NB4 (cell line): ENCODE measurements at places on chromosomes 13 and 19.

DNA sequence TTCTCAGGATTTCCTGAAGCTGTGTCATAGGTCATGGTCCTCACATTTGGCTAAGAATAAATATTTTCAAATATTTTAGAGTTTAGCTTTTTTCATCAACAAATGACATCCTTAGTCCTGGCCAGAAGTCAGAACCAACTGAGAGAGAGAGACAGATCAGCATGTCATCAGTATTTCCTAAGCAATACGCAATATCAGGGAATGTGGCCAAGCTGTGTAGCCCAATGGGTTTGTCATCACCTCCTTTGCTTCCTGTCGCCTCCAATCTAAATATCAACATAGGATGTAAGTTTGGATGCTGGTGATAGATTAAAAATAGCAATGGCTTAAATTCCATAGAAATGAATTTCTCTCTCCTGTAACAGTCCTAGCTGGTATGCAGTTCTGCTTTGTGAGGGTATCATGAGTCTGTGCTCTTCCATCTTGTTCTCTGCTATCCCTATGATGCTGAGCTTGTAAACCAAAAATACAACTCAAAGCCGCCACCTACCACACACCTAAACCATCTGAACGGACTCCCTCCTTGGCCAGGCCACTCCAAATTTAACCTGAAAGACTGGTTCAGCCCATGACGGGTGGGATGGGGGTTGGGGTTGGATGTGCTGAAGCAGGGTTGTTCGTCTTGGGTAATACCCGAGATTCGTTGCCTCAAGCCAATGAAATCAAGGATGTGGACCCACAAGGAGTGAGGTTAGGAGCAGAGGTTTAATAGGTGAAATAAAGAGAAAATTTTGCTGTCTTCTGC lies 10.0 kb upstream of the IGSF23 start:
- no peak for DNase-seq

DNA sequence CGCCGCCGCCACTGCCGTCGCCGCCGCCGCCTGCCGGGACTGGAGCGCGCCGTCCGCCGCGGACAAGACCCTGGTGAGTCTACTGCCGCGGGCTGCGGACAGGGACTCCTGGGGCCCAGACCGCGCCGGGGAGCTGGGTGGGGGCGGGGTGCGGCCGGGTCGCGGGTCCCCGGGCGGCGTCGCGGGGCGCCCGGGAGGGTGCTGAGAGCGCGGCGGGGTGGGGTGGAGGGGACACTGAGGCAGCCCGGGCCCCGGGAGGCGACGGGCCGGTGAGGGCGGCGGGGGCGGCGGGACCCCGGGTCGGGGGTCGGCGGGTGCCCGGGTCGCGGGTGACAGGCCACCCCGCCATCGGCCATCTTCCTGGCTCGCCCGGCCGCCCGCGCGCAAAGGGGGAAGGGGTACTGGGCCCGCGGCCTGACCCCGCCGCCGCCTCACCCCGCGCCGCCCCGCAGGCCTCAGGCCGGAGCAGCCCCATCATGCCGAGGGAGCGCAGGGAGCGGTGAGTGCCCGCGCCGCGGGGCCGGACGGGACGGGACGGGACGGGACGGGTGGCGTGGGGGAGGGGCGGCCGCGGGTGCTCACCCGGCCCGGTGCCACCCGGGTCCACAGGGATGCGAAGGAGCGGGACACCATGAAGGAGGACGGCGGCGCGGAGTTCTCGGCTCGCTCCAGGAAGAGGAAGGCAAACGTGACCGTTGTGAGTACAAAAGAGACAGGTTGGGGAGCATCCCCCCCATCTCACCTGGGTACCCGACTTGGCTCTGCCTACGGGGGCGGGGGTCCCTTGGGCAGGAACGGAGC lies 489 bp downstream of the CCNE1 start:
- DNase-seq: peak; percentile 4

DNA sequence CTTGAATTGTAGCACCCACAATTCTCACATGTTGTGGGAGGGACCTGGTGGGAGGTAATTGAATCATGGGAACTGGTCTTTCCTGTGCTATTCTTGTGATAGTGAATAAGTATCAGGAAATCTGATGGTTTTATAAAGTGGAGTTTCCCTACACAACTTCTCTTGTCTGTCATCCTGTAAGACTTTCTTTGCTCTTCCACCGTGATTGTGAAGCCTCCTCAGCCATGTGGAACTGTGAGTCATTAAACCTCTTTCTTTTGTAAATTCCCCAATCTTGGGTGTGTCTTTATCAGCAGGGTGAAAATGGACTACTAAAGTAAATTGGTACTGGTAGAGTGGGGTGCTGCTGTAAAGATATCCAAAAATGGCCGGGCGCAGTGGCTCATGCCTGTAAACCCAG lies 215.6 kb downstream of the LIG4 start:
- no peak for DNase-seq

GRCh38 chr19:40270362-40271089 lies 14.6 kb downstream of the AKT2 start:
- DNase-seq: no peak

DNA sequence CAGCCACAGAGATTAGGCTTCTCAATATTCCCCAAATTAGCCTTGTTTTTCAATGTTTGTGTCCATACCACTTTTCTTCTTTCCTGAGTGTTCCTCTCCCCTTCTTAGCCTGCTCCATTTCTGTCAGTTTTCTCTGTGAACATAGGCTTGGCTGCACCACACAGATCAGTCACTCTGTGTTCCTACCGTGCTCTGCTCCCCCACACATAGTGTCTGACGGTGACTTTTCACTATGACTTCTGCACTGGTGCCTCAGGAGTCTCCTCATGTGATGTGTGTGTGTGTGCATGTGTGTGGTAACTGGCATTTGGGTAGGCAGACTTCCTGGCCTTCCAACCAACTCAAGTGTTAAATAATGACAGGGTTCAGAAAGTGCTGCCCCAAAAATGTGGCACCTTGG lies 47.9 kb upstream of the MYCBP2 start:
- DNase-seq: peak; percentile 31

GRCh38 chr19:16121967-16122366 lies 10.3 kb downstream of the RAB8A start:
- DNase-seq: no peak

DNA sequence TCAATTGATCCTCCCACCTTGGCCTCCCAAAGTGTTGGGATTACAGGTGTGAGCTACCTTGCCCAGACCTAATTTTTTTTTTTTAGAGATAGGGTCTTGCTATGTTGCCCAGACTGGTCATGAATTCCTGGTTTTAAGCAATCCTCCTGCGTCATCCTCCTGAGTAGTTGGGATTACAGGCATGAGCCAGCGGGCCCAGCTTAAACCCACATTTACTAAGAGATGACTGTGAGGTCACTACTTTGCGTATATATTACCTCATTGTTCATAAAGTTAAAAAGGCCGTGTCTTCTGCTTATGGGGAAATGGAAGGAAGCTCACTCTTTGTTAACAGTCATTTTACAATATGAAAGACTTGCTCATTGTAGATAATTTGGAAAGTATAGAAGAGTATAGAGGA lies 39.6 kb upstream of the C1QTNF9 start:
- DNase-seq: no peak

- no peak for DNase-seq
Observed at GRCh38 chr13:21014502-21015170, 46.8 kb downstream of the LATS2 start.

- DNase-seq: peak; percentile 67
Observed at GRCh38 chr13:62512194-62513141, 1096.8 kb upstream of the PCDH20 start.

GRCh38 chr13:84038001-84038400 lies 155.7 kb upstream of the SLITRK1 start:
- no peak for DNase-seq

DNA sequence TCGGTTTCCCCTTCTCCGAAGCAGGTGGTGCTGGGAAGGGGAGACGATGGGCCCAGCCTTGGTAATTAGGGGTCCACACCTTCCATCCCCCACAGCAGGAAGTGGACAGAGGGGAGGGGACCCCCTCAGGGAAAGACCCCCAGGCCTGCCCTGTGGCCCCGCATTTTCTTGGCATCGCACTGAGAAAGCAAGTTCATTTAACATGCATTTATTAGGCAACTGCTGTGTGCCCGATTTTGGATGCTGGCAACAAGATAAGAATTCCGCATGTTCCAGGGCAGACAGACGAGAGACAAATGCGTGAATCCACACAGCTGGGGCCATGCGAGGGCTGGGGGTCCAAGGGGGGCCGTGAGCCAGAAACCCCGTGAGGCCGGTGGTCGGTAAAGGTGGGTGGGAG lies 28.4 kb downstream of the ARID3A start:
- no peak for DNase-seq

DNA sequence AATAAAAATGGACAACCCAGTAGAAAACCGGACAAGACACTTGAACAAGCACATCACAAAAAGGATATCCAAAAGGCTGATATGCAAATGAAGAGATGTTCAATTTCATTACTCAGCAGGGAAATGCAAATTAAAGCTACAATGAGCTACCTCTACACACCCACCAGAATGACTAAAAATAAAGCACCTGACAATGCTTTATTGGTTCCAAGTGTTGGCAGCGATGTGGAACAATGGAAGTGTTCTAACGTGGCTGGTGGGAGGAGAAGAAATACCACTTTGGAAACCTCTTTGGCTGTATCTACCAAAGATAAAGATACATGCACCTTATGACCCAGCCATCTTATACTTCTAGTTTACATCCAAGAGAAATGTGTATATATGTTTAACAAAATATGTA lies 3.7 kb upstream of the ACP7 start:
- no peak for DNase-seq

DNA sequence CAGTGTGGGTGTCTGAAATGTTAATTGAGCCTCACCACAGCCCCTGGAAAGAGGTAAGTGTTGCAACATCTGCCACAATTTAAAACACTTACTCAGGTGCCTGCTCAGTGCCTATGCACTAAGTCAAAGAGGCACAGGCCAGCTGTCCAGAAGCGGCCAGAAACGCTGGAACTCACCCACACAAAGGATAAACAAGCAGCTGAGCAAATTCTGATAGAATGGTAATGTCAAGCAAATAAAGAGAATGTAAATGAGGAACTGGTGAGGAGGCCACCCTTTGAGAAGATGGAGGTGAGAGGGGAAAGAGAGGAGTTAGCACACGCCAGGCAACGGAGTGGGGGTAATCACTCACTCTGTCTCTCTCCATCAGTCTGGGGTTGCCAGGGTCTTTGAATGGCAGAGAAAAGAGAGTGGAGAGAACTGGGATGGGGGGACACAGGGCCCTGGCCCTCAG lies 67.7 kb upstream of the SERP2 start:
- no peak for DNase-seq

GRCh38 chr13:78004821-78005220 lies 86.2 kb upstream of the EDNRB start:
- no peak for DNase-seq

DNA sequence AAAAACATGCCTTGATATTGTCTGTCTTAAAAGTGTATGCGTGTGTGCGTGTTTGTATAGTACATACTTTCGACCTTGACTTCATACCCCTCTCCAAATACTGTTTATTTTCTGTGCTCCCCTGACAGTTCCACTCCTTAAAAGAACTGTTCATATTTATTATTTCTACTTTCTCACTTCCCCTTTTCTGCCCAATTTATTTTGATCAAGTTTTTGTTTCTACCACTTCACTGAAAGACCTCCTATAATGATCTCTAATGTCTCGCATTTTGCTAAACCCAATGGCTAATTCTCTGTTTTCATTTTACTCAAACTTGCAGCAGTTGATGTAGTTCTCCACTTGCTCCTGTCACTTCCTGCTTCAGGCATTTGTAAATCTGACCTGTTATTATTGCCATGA lies 426.1 kb upstream of the KLF12 start:
- DNase-seq: no peak

DNA sequence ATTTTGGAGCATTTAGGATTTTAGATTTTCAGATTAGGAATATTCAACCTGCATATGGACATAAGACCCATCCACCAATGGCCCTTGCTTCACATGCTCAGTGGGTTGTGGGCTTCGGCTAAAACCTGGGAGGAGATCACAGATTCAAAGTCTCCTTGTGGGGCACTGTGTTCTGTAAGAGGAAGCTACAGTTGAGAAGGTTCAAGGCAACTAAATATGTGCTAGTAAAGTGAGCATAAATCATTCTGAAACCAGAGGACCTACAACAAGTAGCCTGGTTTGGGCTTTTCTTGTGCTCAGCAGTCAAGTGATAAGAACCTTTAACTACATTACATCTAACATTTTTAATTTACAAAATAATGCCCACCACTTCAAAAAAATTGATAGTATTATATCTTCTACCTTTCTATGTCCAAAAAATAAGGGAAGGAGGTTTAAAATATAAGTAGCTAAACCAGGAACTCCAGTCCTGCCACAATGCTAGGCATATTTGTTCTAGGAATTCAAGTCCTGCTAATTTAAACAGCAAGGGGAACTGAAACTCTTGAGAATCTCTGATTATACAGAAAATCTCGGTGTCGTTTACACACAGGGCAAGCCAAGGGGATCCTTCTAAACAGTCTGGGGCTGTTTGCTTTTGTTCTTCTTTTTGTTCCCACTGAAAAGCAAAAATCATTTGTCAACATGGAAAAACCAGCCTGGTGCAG lies 36.6 kb downstream of the FOXO1 start:
- no peak for DNase-seq

DNA sequence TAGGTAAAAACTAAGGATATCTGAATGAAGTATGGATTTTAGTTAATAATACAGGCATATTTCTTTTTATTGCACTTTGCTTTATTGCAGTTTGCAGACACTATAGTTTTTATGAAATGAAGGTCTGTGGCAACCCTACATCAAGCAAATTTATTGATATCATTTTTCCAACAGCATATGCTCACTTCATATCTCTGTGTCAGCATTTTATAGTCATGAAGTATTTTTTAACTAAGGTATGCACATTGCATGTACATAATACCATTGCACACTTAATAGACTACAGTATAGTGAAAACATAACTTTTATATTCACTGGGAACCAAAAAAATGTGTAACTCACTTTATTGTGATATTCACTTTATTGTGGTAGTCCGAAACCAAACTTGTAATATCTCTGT lies 236.3 kb downstream of the SUCLA2 start:
- DNase-seq: no peak

- no peak for DNase-seq
Observed at GRCh38 chr13:29140277-29140676, 320.1 kb downstream of the MTUS2 start.

- no peak for DNase-seq
Observed at GRCh38 chr13:102682727-102683126, 12.1 kb downstream of the METTL21C start.

DNA sequence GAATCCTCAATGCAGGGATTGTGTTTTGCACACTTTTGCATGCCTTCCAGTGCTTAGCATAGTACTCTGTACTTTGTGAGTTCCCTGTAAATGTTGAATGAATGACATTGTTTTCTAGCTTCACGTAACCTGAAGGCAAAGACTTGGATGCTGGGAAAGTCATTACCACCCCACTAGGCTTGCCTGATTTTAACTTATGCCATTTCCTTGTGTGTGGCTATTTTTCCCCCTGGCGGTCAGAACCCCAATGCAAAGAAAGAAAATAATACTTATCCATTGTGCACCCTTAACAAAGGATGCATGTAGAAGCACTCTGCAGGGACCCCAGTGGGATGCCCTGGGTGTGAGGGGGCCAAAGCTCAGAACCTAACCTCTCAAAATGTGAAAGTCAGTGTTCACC lies 1.2 kb upstream of the ENOX1 start:
- no peak for DNase-seq

- DNase-seq: peak; percentile 61
Observed at GRCh38 chr19:17772172-17772571, 20.9 kb downstream of the FCHO1 start.
